ENCODE measurements at places on chromosomes 3 and 15.

DNA sequence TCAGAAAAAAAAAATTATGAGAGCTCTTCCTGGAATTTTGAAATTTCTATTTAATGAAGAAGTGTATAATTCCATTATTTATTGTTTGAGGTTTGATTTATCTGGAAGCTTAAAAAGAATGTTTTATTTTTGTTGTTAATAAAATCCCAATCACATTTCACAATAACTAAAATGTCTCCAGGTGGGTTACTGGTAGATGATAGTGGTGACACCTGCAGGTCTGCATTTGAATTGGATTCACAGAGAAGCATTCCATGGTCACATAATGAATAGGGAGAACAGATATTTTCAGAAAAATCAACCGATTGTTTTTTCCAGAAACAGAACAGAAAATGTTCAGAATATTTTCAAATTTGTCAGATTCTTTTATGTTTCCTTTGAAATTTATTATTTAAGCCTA, 48.3 kb downstream of the ASB7 start:
- DNase-seq: no peak

GRCh38 chr3:64541803-64542202, 146.0 kb downstream of the ADAMTS9 start:
- DNase-seq: no peak

GRCh38 chr3:138464491-138464860, 30.1 kb downstream of the ESYT3 start:
- DNase-seq: no peak

GRCh38 chr3:18572809-18573208, 147.7 kb upstream of the SATB1 start:
- no peak for DNase-seq

- no peak for DNase-seq
Measured at GRCh38 chr3:6105187-6105586, 755.7 kb upstream of the GRM7 start.

DNA sequence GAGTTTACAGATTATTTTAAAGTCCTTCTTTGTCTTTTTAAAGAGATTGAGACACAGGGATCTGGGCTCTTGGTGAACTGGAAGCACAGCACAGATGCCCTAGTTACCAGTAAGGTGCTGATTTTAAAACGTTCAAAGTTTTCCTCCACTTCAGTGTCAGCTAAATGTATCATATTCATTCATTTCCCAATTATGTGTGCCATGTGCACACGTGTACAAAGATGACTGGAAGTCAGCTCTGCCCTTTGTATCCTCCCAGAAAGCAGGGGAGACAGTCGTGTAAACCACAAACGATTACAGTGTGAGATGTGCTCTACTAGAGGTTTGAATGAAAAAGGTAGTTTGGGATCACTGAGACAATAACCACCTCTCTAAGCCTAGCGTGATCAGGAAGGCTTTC, 730 bp downstream of the ZKSCAN7 start:
- DNase-seq: no peak

GRCh38 chr3:111454551-111454950, 87.4 kb upstream of the CD96 start:
- no peak for DNase-seq

DNA sequence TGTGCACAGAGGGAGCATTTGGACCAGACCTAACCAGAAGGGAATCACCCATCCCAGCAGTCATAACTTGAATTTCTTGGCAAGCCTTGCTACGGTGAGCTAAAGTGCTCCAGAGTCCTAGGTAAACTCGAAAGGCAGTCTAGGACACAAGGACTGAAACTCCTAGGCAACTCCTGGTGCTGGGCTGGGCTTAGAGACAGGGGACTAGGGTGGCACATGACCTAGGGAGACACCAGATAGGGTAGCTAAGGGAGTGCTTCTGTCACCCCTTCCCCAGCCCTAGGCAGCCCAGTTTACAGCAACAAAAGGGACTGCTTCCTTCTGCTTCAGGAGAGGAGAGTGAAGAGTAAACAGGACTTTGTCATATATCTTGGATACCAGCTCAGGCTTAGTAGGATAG, 256.4 kb upstream of the ARHGEF26 start:
- DNase-seq: no peak

GRCh38 chr3:98770261-98771039, 7.3 kb downstream of the ST3GAL6 start:
- DNase-seq: no peak

GRCh38 chr15:80998251-80998650, 2.5 kb upstream of the TLNRD1 start:
- DNase-seq: no peak

DNA sequence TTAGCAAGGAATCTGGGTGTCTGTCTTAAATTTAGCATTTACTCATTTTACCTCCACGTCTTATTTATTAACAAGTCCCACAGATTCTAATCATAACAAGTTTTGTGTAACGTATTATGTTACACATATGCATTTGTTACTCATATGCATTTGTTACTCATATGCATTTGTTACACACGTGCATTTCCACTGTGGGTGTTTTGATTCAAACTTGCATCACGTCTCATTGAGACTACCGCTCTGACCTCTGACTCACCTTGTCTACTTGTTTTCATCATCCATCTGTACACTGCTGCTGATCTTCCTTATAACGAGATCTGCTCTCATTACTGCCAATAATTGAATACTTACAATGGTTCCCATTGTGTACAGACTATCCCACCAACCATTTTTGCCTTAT, 1141.4 kb downstream of the TBL1XR1 start:
- DNase-seq: no peak

GRCh38 chr3:127684871-127685707, 12.3 kb downstream of the ABTB1 start:
- no peak for DNase-seq

GRCh38 chr3:22935040-22935439, 268.1 kb upstream of the UBE2E2 start:
- DNase-seq: no peak

DNA sequence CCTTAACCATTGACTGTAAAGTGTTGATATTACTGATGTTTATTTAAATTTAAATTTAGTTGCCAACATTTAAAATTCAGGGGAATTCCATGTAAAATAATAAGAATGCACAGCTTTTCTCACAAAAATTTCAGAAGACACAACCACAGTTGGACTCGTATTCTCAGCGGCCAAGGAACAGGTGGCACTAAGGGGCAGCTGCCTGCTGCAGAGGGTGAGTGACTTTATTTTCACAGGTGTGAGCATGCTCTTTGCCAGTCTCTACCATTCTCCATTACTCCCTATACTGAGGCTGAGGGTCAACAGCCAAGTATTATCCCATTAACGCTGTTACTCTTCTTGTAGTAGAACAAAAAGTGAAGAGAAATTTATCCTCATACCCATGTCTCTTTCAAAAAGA, 92.1 kb upstream of the GADL1 start:
- no peak for DNase-seq

DNA sequence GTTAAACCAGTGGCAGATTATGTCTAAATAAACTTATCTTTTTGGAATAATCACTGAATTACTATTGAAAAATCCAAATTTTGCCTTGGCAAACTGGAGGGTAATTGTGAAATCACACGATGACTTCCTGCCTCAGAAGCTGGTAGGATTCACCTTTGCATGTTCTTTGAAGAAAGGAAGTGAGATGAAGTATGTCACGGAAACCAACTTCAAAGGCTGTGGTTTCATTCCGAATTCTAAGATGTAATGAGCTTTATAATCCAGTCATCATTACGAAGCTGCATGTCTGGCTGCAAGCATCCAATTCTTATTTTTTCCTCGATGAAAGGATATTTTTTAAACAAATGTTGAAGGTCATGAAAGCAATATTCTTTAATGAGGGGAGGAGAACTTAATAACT, 15.0 kb upstream of the ZBED2 start:
- peak; percentile 40 for DNase-seq

DNA sequence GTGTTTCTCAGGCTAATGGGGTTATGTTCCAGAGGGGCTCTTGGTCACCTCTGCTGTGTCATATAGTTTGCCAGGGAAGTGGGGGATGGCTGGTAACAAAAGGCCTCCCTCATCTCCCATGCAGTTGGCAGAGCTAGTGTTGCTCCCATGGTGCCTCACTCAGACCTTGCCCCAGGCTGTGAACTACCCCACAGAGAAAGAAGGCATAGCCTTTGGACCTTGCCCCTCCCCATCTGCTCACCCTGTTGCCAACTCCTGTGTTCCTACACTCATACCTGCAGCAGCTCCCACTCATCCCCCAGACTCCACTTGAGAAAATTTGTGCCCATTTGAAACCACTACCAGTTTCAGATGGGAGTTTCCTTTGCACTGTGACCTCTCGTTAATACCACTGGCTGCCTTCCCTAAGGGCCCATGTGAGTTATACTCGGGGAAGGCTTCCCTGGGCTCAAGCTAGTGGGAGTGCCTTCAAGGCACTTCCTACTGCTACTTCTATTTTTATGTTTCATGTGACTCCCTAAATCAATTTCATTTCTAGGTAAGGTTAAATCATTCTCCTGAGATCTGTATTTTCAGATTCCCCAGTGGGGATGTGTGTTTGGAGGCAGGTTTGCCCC, 25.3 kb upstream of the COPB2 start:
- DNase-seq: no peak

- DNase-seq: no peak
Measured at GRCh38 chr3:2372306-2372705, 273.6 kb downstream of the CNTN4 start.

- DNase-seq: no peak
Measured at GRCh38 chr3:18481946-18482548, 56.9 kb upstream of the SATB1 start.

DNA sequence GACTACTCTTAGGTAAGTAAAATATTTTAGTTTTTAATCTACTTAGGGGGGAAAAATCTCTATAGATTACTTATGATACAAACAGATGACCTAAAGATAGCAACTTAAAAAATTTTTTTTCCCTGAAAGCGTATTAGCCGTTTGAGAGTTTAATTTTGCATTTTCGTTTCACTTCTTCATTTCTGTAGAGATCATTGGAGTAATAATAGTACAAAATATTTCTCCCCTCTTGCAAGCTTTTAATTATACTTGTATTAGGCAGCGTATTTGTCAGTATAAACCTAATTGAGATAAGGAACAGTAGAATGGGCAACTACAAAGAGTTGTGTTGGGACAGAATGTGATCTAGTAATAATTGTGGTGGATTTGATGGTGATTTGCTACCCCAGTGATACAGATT, 10.3 kb downstream of the SKIL start:
- DNase-seq: no peak

DNA sequence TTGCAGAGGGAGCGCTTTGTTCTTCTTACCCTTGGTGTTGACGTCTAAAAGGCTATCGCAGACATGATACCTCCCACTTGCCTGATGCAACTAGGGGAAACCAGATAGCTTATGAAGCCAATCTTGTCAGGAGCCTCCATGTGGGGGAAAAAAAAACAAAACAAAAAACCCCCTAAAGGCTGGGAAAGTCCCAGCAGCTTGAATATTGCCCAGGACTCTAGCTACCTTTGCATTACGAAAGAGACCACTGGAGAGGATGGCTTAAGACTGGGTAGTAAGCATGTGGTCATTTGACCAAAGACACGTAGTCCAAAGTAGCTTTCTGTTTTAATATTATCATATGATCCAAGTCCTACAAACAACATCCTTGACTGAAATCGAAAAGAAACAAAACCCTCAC, 120.7 kb upstream of the WNT5A start:
- no peak for DNase-seq

DNA sequence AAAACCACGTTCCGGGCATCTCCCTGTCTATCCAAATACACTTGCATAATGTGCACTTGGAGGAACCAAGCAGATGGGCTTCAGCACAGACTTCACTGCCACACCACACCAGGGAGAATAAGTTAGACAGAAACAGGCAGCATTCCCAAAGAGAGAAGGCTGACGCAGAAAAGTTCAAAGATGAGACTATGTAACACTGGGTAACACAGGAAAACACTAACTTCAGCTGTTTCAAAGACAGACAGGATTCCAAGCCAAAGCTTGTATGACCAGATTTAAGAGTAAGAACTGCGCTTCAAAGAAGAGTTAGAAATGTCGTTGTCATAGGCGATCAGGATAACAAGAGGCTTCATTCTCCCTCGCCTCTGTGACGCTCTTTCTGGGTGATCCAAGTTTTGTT, 19.9 kb downstream of the SLC51A start:
- DNase-seq: no peak

GRCh38 chr3:183149915-183150750, 12.4 kb downstream of the LAMP3 start:
- DNase-seq: no peak
